ENCODE measurements at places on chromosomes 6 and 20.

DNA sequence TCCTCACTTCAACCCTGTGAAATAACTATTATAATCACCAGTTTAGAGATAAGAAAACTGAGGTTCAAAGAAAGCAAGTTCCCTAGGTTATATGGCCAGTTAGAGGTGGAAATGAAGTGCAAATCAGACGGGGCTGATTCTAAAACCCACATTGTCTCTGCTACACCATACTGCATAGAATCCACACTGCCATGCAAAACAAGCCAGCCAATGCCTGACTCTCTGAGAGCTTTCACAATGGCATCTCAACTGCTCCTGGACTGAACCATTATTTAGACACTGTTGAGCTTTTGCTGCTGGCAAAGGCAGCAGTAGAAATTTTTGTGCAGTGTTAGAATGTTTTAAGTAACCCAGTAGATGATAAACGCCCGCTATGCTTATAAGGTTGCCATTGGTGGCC is 195.2 kb upstream of the CNR1 start:
- no peak for DNase-seq

GRCh38 chr20:25372584-25373336 is 17.9 kb downstream of the ABHD12 start:
- no peak for DNase-seq

- DNase-seq = peak; percentile 22
Observed at GRCh38 chr6:127547215-127547614, 28.1 kb upstream of the MTCL3 start.

- DNase-seq = peak; percentile 70
Observed at GRCh38 chr20:46013829-46014516, 5.3 kb downstream of the MMP9 start.

GRCh38 chr20:45758096-45758495 is 33.6 kb downstream of the WFDC3 start:
- no peak for DNase-seq

DNA sequence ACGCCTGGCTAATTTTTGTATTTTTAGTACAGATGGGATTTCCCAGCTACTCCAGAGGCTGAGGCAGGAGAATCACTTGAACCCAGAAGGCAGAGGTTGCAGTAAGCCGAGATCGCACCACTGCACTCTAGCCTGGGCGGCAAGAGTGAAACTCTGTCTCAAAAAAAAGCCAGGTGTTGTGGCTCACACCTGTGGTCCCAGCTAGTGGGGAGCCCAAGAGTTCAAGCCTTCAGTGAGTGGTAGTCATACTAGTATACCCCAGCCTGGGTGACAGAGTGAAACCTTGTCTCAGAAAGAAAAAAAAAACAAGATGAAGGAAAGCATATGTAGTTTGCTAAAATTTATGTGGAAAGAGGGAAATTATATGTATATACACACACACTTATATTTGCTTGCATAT is 20.0 kb upstream of the POU5F1 start:
- no peak for DNase-seq

DNA sequence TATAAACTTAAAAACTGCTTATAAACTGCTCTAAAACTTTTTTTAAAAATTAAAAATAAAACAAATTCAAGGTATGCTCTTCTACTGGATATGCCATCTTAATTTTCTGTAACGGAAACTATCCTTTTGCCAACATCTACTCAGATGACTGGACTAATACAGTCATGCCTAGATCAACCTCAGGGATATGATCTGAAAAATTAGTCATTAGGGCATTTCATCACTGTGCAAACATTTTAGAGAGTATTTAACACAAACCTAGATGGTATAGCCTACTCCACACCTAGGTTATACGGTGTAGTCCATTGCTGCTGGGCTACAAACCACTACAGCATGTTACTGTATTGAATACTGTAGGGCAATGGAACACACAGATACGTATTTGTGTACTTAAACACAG is 64.8 kb downstream of the TRIM27 start:
- DNase-seq = no peak

DNA sequence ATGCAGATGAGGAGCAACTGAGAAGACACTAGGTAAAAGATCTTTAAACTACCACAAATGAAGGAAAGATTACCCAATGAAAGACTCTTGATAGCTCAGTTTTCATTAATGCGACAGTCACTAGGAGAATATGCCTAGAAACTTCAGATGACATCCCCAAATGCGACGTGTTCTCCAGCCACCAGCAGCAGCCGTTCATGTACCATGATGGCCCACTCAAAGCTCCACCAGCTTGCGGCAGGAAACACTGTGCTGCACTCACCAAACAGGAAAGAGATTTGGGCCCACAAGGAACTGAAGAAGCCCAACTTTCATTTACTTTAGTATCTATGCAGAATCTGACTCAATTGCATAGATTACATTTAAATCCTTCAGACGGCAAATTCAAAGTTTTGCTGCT is 7.5 kb downstream of the DIDO1 start:
- DNase-seq = peak; percentile 29

GRCh38 chr6:167762259-167762962 is 64.3 kb upstream of the AFDN start:
- no peak for DNase-seq

DNA sequence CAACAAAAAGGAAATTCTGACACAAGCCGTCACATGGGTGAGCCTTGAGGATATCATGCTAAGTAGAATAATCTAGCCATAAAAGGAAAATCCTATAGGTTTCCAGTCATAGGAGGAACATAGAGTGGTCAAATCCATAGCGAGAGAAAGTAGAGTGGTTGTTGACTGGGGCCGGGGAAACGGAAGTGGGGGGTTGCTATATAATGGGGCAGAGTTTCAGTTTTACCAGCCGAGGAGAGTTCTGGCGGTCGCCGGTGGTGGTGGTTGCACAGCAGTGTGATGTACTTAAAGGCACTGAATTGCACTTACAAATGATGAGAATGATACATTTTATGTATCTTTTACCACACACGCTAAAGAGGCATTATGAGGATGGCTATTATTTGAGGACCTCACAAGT is 4.9 kb downstream of the GPR31 start:
- DNase-seq = no peak

DNA sequence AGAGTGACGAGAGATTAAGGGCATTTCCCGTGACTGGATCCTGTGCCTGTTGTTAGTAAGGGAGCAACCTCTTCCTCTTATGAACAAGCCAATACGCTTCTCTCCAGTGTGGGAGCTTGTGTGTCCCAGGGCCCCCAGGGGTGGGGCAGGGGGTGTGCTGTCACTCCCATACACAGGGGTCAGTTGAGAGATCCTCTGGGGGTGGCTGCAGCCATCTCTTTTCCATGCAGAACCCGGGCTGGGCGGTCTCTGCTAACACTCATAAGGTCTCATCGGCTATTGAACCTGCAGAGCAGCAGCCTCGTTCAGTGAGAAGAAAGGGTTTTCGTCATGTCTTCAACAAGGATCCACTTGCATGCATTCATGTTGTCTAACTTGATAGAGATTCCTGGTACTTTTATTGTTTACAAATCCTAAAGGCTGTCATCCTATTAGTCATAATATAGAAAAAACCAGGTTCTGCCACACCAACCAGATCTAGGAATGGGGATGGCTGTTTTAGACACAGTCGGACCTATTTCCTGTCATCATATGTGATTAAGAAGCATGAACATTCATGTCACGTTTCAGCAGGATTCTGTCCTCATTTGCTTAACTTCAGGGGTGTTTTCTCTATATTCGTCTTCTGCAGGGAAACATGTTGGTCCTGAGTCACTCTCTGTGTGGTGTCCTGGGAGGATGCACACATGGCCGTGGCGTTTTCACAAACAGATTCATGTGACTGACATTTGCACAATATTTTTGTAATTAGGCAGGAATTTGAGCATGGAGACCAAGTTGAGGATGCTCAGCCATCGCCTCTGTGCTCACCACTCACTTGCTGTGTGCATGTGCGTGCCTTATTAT is 13.3 kb upstream of the THBS2 start:
- no peak for DNase-seq

- peak; percentile 46 for DNase-seq
Observed at GRCh38 chr6:390914-391558, 516 bp upstream of the IRF4 start.

- DNase-seq = no peak
Observed at GRCh38 chr6:147108259-147108910, 95.8 kb upstream of the STXBP5 start.

DNA sequence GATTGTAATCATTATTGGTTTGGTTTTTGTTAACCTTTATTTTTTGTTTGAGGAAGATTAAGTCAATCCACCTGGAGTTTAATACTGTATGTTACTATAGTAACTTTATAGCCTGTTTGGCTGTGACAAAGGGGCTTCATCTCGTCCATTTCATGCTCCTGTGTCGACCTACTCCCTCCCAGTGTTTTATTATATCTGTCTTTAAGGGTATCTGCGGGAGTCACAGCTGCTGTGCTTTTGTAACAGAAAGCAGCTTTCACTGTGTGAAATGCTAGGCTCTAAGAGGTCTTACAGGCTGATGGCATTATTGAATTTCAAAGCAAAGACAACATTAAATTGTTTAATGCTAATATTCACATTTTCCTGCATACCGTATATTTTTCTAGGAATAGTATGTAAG is 698.0 kb upstream of the POU3F2 start:
- no peak for DNase-seq

DNA sequence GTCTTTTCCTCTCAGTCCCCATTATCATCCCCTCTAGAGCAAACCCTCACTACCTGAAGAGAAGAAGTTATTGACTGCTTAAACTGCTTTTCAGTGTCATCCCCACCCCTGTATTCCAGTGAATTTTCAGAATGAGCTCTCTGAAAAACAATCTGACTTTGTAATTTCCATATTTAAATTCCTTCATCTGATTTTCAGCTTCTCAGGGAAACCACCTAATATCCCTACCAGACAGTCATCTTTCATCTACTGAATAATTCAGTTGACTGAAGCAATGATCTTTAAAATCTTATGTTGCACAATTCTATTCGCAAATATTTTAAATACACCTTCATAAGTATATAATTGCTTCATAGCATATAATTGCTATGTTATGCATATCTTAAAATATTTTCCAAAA is 258.7 kb downstream of the HTR1B start:
- DNase-seq = no peak
